ENCODE measurements at places on chromosomes 6 and 20.

- no peak for DNase-seq
Observed at GRCh38 chr20:23680146-23680545, 8.7 kb downstream of the CST4 start.

DNA sequence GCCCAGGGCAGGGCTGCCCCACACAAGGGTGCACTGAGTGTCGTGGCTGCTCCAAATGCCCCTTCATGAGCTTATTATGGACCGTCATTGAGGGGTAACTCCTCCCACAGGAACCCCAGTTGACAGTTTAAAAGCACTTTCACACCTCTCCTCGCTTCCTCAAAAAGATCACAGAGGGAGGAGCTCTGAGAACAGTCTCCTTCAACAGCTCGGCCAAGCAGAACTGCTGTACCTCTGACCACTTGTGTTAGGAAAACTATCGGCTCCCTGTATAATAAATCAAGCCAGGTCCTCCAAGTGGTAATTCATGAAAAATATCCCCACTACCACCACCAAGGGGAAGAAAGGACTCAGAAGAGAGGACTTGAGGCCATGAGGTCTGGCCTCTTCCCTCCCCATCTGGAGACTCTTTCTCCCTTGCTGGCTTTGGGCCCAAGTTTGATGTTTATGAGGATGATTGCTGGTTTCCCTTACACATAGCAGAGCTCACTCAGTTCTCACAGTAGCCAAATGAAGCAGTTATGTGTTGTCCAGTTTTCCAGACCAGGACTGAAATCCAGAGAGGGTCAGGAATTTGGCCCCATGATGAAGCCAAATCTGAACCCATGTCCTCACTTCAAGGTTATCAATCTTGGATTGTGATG is 8.7 kb downstream of the SNX21 start:
- no peak for DNase-seq

DNA sequence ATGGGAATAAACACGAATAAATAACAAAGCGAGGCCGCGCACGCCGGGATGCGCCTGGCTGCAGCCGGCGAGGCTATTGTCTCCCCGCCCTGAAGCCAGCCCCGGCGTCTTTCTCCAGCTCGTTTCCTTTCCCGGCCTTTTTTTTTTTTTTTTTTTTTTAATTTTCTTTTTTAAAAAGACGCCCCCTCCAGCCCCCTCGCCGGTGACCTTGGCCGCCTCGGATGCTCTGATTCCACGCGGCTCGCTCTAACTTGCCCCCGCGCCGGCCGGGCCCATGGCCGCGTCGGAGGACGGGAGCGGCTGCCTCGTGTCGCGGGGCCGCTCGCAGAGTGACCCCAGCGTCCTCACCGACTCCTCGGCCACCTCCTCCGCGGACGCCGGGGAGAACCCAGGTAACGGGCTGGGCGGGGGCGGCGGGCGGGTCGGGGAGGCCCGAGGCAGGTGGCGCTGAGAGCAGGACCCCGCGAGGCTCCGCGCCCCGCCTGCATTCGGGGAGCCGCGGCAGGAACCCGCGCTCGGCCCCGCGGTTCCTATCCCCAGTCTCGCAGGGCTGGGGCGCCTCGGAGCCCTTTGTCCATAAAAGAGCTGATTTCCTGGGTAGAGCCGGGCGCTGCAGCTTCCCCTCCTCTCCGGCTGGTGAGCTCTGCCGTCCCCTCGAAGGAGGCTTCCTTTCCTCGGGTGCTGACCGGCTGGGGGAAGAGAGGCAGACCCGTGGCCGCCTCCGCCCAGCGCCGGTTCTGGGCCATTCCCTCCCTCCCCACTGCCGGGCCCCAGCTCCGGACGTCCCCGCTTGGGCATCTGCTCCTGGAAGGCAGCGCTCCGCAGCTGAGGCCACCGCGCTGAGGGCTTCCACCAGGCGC is 631 bp downstream of the PHACTR3 start:
- DNase-seq = no peak

GRCh38 chr6:36023996-36024795 is at the start of gene SLC26A8:
TSS of gene SLC26A8 (minus strand) at chr6:36024641. CDS start at chr6:36019707, 4,934 bp downstream.
- DNase-seq = no peak

- no peak for DNase-seq
Observed at GRCh38 chr6:6586671-6587526, 1.6 kb upstream of the LY86 start.

Measured in pons (tissue), 1 donor.